Skin of body (tissue), 3 donors: ENCODE measurements at places on chromosomes 5 and 9. TPM values are rescaled to one million over a fixed set of nuclear protein-coding genes. Genes with fewer than 3 reads are reported as not detected.

UIMC1 gene
- 36.5 TPM for total RNA-seq

STK32A gene
- total RNA-seq = 5.0 TPM

DNA sequence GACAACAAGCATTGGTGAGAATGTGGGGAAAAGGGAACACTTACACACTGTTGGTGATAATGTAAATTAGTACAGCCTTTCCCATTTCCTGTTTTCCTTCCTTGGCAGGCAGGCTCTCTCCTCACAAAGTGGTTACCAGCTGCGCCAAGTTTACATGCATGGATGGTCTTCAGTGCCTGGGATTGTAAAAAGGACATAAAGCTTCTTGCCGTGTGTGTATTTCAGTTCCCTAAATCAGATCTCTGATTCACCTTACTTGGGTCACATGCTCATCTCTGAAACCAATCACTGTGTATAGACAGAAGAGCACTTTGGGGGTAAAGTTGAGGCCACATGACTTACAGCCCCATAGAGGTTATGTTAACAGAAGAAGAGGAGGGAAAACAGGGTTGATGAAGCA lies 92.8 kb downstream of the CAVIN4 start:
- DNase-seq = no peak

DNA sequence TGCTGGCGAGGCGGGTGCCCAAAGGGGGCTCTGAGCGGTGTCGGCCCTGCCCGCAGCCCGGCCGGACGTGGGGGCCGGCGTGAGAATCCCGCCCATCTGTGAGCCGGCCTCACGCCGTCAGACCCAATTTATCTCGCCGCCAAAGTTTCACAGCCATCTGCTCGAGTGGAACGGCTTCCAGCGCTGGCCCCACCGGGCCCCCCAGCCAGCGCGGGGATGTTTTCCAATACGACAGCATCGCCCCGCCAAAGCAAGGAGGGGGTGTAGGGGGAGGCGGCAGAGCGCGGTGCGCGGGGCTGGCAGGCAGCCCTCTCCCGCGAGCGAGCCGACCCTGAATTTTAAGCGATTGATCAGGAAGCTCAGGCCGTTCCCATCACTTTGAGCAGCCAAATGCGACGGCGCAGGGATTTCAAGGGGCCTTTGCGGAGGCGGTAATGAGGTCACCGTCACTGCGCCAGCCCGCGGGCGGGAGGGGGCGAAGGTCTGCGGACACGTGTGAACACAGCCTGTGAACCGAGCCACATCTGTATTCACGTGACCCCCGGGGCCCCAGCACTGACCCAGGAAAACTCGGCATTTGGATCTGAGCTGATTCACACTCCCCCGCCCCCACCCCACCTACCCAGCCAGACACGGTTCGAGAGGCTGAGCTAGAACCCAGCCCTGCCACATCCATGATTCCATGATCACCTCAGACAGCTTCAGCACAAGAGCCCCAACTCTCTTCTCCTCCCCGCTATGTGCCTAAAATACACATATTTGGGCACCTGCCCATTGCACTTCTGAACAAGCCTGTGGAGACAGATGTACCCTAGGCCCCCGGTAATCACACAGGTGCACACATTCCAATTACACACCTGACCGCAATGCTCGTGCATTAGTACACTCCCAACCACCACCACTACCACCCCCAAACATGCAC lies 47.8 kb upstream of the PSD2 start:
- no peak for DNase-seq

GRCh38 chr9:77677957-77678535 lies 29.9 kb upstream of the GNA14 start:
- DNase-seq = no peak

GRCh38 chr5:159928122-159928909 lies 12.0 kb downstream of the ADRA1B start:
- no peak for DNase-seq

DNA sequence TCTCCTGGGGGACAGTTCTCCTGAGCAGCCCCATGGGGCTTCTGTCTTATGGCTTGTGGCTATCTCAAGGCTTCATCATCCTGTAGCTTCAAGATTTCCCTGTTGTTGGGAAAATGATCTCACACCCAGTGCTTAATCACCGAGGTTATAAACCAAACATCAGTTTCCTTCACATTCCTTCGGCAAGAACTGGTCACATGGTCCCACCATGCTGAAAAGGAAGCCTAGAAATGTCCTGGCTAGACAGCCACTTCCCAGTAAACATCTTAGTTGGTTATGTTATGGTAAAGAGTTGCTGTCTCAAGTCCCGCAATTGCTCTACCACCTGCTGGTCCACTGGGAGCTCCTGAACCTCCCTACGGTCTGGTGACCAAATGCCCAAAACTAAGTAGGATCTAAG lies 66.0 kb downstream of the RAB3C start:
- DNase-seq = no peak

DNA sequence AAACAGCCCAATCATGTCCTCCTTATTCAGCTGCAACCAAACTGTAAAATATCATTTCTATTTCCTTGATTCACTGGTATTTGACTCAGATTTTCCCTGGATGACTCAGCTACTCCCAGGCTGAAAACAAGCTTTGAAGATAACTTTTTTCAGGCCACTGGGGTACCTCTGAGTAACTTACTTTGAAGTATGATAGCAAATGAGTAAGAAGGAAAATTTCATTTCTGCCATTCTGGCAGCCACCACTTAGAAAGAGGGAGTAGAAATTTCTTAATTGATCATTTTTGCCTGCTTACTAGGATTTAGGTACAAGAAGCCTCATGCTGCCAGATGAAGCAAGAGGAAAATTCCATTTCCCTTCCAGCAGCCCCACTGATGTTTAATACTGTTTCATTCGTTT lies 247.4 kb downstream of the PRELID2 start:
- DNase-seq = no peak

DNA sequence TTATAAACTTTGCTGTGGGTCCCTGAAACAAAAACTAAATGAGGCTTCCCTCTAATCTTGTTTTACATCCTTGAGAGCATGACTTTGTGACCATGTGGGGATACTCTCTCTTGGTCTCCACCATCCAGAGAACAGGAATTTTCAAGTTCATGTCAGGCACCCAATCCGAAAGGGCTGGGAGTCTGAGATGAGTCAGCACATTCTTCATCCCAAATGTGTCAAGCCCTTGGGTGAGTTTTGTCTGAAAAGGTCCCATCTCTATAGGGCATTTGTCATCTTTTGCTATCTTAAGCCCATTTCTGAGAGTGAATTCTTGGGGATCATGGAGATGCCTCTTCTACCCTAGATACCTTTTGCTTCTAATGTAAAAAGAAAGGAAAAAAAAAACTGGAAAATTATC lies 26.9 kb upstream of the RAPGEF6 start:
- DNase-seq = no peak

DNA sequence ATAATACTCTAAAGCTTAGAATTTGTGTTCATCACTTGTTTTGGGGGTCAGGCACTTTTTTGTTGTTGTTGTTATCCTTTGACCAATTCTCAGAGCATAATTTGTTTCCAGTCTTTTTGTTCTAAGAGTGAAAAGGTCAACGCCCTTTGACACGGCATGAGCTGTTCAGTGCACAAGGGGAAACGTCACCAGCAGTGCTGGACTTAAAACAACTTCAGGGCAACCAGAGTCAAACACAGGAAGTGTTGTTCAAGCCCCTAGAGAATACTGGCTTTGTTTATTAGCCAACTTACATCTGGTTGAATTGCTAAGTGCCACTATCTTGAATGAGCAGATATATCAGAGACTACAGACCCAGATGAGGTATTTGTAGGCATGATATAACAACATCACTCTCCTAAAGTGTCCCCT lies 368.9 kb downstream of the TMEM161B start:
- peak; percentile 73 for DNase-seq

CCDC69 gene
- 7.0 TPM for total RNA-seq

LRRC70 gene
- 8.5 TPM for total RNA-seq

HCN1 gene
- 0.59 TPM for total RNA-seq

- DNase-seq = no peak
Observed at GRCh38 chr5:66793049-66793448, 196.9 kb downstream of the MAST4 start.

TIGD6 gene
- 3.4 TPM for total RNA-seq

DNA sequence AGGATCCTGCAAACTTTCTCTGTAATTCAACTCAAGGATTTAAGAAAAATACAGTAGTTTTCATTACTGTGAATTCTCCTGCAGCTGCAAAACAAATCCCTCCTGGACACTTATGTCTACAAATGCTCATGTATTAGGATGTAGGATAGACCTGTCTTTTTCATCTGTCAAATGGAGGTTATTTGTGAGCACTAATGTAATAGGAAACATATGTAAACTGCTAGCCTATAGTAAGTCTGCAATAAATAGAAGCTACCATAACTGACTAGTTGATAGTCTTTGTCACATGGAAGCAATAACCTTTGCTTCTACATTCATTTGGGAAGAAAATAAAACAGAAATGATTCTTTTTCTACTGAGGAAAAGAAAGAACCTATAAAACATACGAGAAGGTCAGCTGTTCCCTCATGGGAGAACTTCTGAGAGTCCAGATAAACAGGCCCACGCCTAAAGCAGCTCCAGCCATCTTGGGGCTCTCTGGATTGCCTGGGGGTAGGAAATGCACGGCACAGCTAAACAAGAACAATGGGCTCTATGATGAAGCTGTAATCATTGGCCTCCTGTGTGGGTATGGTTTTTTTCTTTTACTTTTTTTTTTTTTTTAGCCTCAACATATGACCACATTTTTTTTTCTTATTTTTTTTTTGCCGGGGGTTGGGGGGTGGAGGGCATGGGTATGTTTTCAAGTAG lies 6.2 kb downstream of the KCNV2 start:
- peak; percentile 71 for DNase-seq

BARHL1 gene
- total RNA-seq = not detected
